ENCODE measurements at places on chromosomes 6 and 20.

DNA sequence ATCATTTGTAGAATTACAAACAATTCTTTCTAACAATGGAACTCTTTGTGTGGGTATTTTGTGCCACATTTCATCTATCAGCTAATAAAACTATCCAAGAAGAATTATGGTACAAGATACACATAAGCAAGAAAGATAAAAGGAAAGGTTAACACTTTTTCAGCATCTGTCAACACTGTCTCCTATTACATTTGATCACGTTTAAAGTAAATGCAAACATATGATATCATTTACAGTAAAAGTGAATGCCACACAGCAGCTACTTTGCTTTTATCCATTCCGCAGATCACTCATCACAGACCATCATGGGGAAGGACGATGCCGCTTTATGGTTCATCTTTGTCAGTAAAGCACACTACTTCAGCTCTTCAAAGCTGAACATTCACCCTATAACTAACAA lies 456.4 kb upstream of the MANEA start:
- no peak for DNase-seq

DNA sequence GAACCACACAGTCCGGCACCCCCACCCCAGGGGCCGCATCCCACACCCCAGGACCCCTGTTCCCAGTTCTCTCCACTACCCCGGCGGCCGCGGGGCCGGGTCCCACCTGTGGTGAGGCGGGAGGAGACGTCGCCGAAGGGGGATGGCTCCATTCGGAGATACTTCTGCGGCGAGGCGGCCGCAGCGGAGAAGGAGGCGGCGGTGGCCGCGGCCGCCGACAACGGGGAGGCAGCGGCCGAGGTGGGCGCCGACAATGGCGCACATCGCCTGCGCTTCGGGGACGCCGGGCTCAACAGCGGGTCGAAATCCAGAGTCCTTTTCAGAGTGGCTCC lies 723 bp downstream of the AKIRIN2 start:
- no peak for DNase-seq

DNA sequence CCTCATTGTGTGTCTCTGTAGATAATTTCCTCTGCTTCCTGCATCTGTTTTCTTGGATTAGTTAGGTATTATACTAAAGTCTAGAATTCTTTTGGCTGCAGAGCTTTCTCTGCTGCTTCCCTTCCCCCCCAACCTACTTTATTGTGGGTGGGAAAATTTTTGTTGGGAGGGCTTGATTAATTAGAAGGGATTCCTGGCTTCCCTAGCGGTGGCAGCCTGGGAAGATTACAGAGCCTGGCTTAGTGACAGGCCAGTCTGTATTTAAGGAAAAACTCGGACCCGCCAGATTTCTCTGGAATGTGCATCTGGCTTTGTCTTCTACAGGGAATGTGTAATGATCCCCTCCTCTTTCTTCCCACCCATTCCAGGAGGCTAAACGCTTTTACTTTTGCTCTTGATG lies 31.2 kb downstream of the SLX4IP start:
- DNase-seq, result no peak

GRCh38 chr6:125922322-125922860 lies 34.2 kb upstream of the HINT3 start:
- no peak for DNase-seq

GRCh38 chr20:11850901-11851300 lies 66.8 kb upstream of the BTBD3 start:
- DNase-seq, result no peak

DNA sequence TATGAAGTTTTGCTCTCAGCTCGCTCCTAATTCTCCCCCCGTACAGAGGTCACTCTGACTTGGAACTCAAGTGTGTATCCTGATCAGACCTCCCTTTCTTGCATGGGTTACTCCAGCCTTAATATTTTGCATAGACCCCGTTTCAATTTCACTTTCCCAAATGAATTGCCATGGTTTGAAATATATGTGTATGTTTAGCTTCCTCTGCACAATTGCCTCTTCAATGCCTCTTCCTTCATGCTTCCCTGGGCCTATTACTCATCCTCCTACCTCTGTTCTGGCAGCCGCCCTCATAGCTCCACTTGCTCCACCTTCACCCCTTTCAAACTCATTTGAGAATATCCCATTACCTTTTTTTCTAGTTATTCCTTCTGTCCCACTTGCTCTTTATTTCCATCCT lies 90.0 kb upstream of the SAMD5 start:
- no peak for DNase-seq

Measured in CD4-positive, alpha-beta T cell treated with Interleukin-6 at 100 ng/mL for 8 hours (primary cell).